IgD-negative memory B cell (primary cell): ENCODE measurements at places on chromosomes 7 and 10. TPM values are rescaled to one million over a fixed set of nuclear protein-coding genes. Genes with fewer than 3 reads are reported as not detected.

The HOXA9 gene
- 0.20 TPM for polyA plus RNA-seq

The DDIT4 gene
- polyA plus RNA-seq: 79.9 TPM

The RBP4 gene
- not detected for polyA plus RNA-seq

The TNPO3 gene
- polyA plus RNA-seq: 36.7 TPM

The YAE1 gene
- 11.5 TPM for polyA plus RNA-seq

The PDCD11 gene
- polyA plus RNA-seq: 13.5 TPM

The YKT6 gene
- 46.3 TPM for polyA plus RNA-seq

The VPS37D gene
- 0.39 TPM for polyA plus RNA-seq

The SFXN3 gene
- polyA plus RNA-seq: 7.4 TPM

The SLC18A3 gene
- not detected for polyA plus RNA-seq

The CNTNAP2 gene
- 47.3 TPM for polyA plus RNA-seq

The AMPH gene
- polyA plus RNA-seq: not detected

The EVX1 gene
- polyA plus RNA-seq: not detected

The CYP3A7 gene
- not detected for polyA plus RNA-seq

The PRKAG2 gene
- polyA plus RNA-seq: 21.3 TPM

The CADPS2 gene
- not detected for polyA plus RNA-seq

The HERC4 gene
- 19.7 TPM for polyA plus RNA-seq

The AQP1 gene
- polyA plus RNA-seq: not detected
